ENCODE measurements at places on chromosomes 12 and 14.
A peak's percentile ranks its signal among the peaks of the same experiment; 100 is the strongest.

- DNase-seq, result peak; percentile 42
These were observed 23.5 kb upstream of the INF2 start for GRCh38 chr14:104665657-104666522.

- peak; percentile 77 for DNase-seq
These were observed at the start of gene DTX3 for GRCh38 chr12:57604454-57604991. TSS of gene DTX3 (plus strand) at chr12:57604824. CDS start at chr12:57606518, 1,694 bp downstream.

DNA sequence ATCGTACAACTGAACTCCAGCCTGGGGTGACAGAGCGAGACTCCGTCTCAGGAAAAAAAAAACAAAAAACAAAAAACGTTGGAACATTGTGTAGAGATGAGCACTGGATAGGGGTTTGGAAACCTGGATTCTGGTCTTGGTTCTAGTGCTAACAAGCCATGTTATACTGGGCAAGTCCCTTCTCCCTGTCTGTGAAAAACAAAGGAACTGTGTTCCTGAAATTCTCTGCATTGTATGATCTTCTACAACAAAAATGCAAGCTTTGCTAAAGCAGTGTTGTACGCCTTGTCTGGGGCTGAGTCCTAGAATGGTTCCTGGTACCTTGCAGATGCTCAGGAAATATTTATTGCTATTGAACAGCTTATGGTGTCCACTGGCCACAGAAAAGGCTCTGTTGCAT, 13.4 kb downstream of the GPRC5D start:
- DNase-seq, result no peak

- peak; percentile 97 for DNase-seq
These were observed 100.4 kb downstream of the RFLNA start for GRCh38 chr12:124395284-124395752.

DNA sequence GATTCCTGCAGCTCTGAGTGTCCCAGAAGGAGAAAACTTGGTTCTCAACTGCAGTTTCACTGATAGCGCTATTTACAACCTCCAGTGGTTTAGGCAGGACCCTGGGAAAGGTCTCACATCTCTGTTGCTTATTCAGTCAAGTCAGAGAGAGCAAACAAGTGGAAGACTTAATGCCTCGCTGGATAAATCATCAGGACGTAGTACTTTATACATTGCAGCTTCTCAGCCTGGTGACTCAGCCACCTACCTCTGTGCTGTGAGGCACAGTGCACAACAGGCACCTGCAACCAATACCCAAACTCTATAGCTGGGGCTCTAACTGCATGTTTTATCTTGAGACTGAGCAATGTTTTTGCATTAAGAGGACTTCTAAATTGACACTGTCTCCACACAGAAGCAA, 379.2 kb upstream of the OR4E1 start:
- DNase-seq, result no peak

- DNase-seq, result no peak
These were observed 3.1 kb downstream of the MAP3K12 start for GRCh38 chr12:53495903-53496751.

GRCh38 chr12:112368856-112369255, 13.4 kb downstream of the HECTD4 start:
- DNase-seq, result no peak

DNA sequence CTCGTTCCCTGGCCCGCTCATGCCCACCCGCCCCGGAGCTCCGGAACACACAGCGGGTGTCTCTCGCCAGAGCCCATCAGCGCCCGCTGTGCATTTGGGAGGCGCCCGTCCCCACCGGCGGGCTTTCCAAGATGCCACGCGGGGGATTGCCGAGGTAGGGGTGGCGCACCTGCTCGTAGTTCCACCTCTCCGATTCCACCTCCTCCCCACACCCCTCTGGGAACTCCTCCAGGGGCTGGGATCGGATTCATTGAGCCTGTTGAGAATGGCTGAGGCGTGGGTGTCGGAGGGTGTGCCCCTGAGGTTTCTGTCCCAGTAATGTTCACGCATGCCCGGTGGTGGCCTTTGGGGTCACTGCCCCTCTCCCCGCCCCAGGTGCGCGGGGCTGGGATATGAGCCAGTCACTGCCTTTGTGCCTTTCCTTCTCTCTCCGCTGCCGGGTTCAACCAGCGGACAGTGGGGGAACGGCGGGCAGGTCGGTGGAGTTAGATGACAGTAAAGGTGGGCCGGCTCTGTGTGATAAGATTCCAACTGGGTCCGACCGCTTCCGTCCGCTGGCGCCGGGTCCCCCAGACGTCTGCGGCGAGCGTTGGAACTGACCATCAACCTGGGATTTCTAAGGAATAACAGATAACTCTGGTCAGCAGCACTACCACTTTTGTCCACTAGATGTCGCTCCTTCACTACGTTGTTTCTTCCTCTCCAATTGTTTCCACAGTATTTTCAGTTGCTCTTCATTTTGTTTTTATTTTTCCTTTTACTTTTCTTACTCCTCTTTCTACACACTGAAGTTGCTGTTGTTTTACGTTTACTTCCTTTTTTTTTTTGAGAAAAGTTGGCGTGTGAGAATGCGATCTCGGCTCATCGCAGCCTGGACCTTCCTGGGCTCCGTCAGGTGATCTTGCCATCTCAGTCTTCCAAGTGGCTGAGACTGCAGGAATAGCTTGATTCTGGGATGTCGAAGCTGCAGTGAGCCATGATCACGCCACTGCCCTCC, 178.1 kb upstream of the ALG10B start:
- peak; percentile 8 for DNase-seq

DNA sequence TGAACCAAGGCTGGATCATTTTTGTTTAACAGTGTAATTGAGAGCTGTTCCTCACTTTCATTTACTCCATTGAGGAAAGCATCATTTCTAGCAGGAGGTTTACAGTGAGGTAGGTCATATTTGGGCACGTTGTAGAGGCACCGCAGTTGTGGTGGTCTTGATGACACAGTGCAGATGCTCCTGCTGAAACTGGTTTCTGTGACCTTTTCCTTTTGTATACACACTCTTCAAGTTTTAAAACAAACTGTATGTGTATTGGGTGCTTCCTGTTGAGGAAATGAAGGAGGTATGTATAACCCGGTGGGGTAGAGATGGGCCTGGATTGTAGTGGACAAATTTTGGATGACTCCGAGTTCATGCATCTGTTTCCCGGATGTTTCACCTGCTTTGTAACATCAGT, 456.3 kb upstream of the RGS6 start:
- no peak for DNase-seq

- peak; percentile 20 for DNase-seq
These were observed 64.6 kb upstream of the LTA4H start for GRCh38 chr12:96099986-96100385.

DNA sequence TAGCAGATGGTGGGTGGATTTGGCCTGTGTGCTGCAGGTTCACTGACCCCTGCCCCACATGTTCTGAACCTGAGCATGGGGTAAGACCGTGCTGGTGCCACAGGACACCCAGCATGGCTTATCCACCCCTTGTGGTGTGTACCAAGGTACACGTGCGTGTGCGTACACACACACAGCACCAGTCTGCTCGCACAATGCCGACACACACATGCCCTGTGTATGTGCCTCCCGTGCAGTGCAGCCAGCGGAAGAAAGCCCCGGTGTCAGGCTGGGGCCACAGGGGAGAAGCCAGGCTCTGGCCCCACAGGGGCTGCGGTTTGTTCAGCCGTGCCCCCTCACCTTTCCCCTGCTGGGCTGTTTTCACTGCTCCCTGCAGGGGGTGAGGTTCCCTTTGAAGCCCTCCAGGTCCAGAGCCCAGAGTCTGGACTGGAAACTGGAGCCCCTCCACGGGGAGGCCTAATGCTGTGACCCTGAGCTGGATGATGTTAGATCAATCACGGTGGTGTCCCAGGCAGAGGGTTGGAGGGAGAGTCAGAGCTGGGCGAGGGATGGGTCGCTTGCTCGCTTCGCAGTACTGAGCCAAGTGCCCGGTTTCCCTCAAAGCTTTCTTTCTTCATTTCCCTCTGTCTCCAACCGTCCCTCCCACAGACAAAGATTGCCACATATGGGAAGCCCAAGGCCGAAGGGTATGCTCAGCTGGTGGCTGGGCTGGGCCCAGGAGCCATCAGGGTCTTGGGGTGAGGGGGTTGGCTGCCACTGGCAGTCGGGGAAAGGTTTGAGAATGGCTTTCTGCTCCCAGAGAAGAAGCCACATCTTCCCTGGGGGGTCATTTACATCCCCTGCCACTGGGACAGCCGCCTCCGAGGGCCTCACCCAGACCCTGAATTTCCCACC, 6.2 kb downstream of the DTX1 start:
- DNase-seq, result peak; percentile 61

GRCh38 chr12:28830491-28830890, 318.6 kb upstream of the FAR2 start:
- DNase-seq, result peak; percentile 14

DNA sequence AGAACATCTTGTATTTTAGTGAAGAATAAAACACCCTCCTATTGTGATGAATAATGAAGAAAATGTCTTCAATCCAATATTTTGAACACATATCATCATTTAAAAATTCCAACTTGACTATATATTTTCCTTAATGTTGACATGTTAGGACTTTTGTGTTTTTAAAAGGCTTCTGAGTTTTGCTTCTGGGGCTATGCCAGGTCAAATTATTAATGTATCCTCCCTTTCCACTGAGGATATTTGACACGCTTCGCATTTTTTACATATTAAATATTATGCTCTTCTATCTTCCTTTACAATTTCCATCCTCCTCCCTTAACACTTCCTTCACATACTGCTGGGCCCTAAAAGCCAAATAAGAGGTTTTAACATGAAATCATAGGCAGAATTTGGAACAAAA, 20.6 kb downstream of the RERG start:
- DNase-seq, result no peak

DNA sequence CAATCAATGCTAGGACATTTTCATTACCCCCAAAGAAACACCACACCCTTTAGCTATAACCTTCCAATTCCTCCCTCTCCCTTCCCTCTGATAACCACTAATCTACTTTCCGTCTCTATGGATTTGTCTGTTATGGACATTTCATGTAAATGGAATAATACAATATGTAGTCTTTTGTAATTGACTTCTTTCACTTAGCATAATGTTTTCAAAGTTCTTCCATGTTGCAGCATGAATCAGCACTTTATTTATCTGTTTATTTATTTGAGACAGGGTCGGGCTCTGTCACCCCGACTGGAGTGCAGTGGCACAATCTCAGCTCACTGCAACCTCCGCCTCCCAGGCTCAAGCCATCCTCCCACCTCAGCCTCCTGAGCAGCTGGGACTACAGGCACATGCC, 1.2 kb upstream of the RBM19 start:
- no peak for DNase-seq

DNA sequence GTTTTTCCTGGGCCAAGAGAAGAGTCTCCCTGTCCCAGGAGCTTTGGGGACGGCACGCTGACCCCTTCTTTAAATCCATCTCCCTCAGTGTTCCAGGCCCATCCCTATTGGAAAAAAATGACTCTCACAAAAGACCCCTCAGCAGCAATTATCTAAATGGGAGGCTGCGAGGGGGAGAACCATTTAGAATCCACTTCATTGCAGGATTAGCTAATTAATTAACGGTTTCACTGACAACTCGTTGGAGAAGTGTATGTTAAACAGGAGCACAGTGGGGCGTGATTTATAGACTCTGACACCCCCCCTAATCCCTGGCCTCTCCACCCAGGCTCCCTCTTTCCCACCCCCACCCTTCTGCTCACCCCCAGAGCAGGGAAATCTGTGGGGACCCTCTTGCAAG, 162.8 kb upstream of the LHX5 start:
- peak; percentile 30 for DNase-seq

DNA sequence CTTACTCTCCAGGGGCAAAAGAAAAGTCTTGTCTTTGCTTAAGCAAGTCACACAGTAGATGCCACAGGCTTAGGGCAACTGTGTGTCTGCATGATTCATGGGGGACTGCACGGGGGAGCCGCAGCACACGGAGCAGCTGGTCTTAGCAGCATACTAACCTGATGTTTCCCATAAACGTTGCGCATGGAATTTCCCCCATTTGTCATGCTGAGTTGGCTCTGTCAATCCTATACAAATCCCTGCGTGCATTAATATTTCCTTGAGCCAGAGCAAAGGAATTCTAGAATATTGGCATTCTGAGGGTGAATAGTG, 71.2 kb downstream of the SAMD4A start:
- no peak for DNase-seq

- DNase-seq, result no peak
These were observed 6.6 kb downstream of the MYH7 start for GRCh38 chr14:23428686-23429495.
